Panc1 (cell line): ENCODE measurements at places on chromosomes 5 and 9. TPM values are rescaled to one million over a fixed set of nuclear protein-coding genes. Genes with fewer than 3 reads are reported as not detected.
A peak's percentile ranks its signal among the peaks of the same experiment; 100 is the strongest.

The OTULINL gene
- 1.8 TPM for total RNA-seq

The COX7C gene
- total RNA-seq: 536 TPM

DNA sequence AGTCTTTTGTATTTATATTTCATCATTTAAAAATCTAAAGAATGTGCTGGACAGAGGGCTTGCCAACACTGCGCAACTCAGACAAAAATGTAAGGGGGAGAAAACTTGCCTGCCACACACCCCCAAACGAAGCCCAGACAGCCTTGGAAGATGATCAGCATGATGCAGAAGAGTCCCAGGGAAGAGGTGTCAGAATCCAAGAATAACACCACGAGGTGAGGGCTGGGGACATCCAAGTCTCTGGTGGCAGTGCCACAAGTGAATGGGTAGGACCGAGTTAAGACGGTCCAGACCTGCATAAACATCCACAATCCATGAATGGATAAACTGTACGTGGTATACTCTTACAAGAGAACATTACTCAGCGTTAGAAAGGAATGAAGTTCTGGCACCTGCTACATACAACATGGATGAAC lies 10.4 kb downstream of the EPB41L4B start:
- H3K27ac ChIP-seq: peak overlapping the region; percentile 55; the same call in 1 of the 2 replicates
- no peaks in the 10 kb centered on the region for H3K36me3 ChIP-seq
- peaks cover 65% of the 10 kb centered on the region for H3K4me1 ChIP-seq
- H3K4me3 ChIP-seq: no peak overlapping the region
- no peaks in the 10 kb centered on the region for H3K27me3 ChIP-seq
- no peak for DNase-seq

GRCh38 chr9:84659313-84659712 lies 10.2 kb upstream of the NTRK2 start:
- H3K27me3 ChIP-seq: no peaks in the 10 kb centered on the region
- no peak overlapping the region for H3K4me3 ChIP-seq
- H3K4me1 ChIP-seq: no peaks in the 10 kb centered on the region
- no peak overlapping the region for H3K27ac ChIP-seq
- DNase-seq: no peak
- H3K36me3 ChIP-seq: no peaks in the 10 kb centered on the region

DNA sequence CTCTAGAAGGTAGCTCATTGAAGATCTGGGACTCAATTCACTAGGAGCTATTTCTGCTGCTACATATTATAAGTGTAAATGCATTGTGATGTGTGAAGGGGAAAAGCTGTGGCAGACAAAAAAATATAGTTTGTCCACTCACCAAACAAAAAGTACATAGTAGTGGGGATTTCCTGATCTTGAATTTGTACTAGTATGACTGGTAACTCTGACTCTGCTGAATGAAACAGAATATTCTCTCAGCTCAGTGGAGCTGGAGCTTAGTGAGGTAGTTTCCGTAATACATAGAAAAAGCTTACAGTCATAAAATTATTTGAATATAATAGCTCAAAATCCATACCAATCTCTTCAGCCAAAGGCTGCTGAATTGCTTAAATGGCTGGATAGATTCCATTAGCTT lies 455.6 kb upstream of the CD180 start:
- no peaks in the 10 kb centered on the region for H3K4me1 ChIP-seq
- no peak overlapping the region for H3K4me3 ChIP-seq
- H3K27me3 ChIP-seq: no peaks in the 10 kb centered on the region

DNA sequence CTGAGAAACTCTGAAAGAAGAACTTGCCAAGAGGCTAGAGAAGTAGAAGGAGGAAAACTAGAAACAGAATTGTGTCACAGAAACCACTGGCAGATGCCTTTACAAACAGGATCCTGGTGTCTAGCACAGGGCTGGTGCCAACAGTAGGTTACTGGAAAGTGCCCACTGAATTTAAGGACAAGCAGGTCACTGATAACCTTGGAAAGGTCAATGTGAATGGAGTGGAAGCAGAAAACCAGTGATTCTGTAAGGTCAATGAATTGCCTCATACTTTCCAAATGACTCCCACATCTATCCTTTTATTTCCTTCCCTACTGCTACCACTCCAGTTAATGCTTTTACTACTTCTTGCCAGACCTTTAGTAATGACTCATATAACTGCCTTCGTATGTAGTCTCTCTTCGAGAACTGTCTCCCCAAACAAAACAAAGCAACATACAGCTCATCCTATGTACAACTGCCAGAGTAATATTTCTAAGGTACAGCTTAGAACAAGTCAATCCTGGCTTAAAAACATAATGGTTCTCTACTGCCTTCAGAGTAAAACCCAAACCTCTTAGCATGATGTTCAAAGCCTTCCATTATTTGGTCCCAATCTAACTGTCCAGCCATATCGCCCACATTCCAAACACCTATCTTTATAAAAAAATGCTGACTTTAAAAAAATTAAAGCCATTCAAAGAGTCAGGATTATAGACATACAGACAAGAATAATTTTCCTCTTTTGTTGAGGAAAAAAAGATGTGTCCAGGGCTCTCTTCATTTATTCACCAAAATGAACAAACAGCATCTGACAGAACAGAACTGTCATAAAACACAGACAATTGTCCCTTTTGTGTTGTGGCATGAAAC lies 52.5 kb downstream of the NR3C1 start:
- no peak for DNase-seq
- no peaks in the 10 kb centered on the region for H3K36me3 ChIP-seq
- H3K4me1 ChIP-seq: peaks cover 59% of the 10 kb centered on the region
- no peak overlapping the region for H3K4me3 ChIP-seq
- no peaks in the 10 kb centered on the region for H3K27me3 ChIP-seq

- no peak for DNase-seq
- H3K27me3 ChIP-seq: no peaks in the 10 kb centered on the region
- H3K36me3 ChIP-seq: no peaks in the 10 kb centered on the region
Measured at GRCh38 chr9:116491659-116492058, 195.4 kb upstream of the TRIM32 start.

- no peak for DNase-seq
- H3K4me1 ChIP-seq: no peaks in the 10 kb centered on the region
- no peaks in the 10 kb centered on the region for H3K27me3 ChIP-seq
- no peaks in the 10 kb centered on the region for H3K36me3 ChIP-seq
- H3K4me3 ChIP-seq: no peak overlapping the region
Measured at GRCh38 chr9:17082343-17083064, 52.3 kb upstream of the CNTLN start.

DNA sequence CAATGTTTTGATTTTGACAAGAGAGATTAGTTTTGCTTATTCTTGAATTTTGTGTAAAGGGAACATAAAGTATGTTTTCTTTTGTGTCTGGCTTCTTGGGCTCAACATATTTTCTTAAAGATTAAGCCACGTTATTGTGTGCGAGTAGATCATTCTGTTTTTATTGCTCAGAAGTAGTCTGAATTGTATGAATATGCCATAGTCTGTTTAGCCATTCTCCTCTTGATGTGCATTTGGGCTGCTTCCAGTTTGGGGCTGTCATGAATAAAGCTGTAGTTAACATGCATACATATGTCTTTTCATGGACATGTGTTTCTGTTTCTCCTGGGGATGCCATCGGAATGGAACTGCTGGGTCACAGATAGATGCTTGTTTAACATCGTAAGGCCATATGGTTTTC lies 198.9 kb downstream of the FANCC start:
- no peak for DNase-seq
- no peak overlapping the region for H3K4me3 ChIP-seq
- no peaks in the 10 kb centered on the region for H3K36me3 ChIP-seq
- no peaks in the 10 kb centered on the region for H3K4me1 ChIP-seq

DNA sequence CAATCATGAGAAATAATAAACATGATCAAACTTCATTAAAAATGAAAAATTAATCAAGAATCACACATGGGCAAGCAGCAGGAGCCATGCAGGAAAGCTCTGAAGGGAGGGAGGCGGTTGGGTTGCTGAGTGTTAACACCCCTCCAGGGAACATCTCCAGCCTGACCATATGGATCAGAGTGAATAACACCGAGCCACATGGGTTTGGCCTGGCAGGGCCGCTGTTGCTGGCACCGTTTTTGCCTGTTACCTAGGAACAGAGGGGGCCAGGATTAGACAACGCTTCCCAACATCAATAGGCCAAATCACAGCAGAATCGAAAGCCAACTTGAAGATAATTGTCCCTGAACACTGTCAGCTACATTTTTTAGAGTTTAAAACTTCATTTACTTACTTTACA lies 160.2 kb downstream of the DENND1A start:
- H3K36me3 ChIP-seq: no peaks in the 10 kb centered on the region
- H3K4me3 ChIP-seq: no peak overlapping the region
- H3K27ac ChIP-seq: no peak overlapping the region
- no peaks in the 10 kb centered on the region for H3K27me3 ChIP-seq
